Activated T-cell treated with anti-CD3 and anti-CD28 coated beads for 4 hours (primary cell): ENCODE measurements at places on chromosomes 7 and 10.

- DNase-seq: no peak
Observed at GRCh38 chr7:26691406-26691805, 173.0 kb downstream of the SKAP2 start.

DNA sequence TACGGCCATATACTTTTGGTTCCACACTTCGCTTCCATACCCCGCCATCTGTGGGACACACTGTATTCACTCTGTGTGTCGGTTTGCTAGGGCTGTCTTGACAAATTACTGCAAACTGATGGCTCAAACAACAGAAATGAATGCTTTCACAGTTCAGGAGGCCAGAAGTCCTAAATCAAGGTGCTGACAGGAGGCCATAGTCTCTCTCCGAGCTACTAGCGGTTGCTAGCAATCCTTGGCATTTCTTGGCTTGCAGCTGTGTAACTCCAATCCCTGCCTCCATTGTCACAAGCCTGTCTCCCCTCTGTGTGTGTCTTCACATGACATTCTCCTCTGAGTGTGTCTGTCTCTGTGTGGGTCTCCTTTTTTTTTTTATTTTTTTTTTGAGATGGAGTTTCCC is 28.9 kb upstream of the BMPR1A start:
- DNase-seq: no peak

- DNase-seq: no peak
Observed at GRCh38 chr10:131820626-131821025, 80.2 kb upstream of the PPP2R2D start.

DNA sequence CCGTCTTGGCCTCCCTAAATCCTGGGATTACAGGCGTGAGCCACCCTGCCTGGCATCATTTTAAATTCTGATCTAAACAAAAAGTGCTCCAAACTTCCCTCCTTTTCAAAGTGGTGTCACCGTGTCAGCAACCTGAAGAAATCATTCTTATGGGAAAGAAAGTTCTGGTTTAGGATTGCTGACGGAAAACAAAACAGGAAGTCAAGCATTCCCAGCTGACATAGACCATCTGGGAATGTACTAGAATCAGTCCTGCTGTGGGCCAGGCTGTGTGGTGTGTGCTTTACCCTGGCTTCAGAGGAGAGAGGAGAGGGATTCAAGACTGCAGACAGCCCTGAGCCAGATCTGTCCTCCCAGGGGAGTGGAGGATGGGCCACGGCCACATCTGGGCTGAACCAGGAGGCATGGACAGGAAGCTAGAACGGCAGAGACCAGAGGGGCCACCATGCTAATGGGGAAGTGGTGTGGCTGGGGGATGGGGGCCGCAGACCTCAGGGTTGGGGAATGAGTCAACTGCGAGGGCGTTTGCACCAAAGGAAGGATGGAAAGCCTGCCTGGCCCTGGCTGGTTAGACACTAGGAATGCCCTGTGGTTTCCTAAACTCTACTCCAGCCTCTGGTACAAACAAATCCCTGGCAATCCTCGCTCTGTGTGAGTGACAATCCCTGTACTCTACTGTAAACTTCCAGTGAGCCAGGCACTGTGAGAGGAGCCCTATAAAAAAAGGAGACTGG is 16.7 kb upstream of the CLIP2 start:
- no peak for DNase-seq

DNA sequence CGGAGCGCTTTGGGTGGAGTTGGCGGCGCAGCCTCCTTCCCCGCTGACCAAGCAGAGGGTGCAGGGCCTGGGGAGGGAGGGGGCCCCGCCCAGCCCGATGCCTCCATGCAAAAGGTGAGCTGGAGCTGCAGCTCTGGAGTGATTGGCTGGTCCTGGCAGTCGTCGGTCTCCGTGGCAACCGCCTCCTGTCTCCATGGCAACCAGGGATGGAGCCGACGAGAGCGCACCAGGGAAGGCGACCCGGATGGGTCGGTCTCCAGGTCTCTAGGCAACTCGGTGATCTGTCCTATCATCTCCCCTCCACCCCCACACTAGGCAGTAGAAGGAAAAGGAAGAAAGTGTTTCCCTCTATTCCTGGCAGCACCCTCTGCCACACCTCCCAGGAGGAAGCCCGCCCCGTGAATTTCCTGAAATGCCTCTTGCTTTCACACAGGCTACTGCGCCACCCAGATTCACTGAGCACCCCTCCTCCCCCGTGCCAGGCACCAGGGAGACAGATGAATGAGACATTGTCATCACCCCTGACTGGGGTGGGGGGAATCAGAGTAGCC is 647 bp upstream of the NACAD start:
- peak; percentile 30 for DNase-seq

DNA sequence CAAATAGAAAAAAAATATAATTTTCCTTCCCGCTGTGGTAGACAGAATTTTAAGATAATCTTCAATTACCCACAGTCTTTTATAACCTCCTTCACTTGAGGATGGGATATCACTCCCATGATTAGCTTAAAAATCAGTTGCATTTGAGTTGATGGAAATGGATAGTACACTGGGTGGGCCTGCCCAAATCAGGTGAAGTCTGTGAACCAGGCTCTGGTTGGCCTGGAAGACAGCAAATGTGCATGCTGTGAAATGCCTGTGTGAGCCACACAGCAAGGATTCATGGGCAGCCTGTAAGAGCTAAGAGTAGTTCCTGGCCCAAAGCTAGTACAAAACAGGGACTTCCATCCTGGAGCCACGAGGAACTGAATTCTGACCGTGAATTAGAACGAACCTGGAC is 548.0 kb downstream of the CALN1 start:
- DNase-seq: no peak

DNA sequence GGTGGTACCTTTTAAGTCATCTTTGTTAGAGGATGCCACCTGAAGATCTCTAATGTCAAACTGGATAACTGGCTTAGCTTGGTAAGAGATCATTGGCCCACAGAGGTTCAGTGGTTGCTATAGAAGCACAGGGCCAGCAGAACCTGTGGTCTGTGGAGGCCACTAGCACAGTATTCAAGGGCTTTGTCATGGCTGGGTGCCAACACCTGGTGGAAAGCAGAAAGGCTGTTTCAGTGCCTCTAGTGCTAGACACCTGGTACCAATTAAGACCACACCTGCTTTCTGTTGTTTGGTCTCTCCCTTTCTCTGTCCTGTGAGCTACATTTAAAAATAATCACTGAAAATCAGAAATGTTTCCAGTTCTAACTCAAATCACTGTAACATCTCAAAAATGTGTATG is 10.0 kb upstream of the PCGF5 start:
- no peak for DNase-seq

GRCh38 chr10:88138319-88138848 is 275.0 kb downstream of the PTEN start:
- no peak for DNase-seq

GRCh38 chr10:131816941-131817700 is 83.7 kb upstream of the PPP2R2D start:
- no peak for DNase-seq

GRCh38 chr7:1538544-1539180 is 8.2 kb downstream of the MAFK start:
- DNase-seq: no peak

DNA sequence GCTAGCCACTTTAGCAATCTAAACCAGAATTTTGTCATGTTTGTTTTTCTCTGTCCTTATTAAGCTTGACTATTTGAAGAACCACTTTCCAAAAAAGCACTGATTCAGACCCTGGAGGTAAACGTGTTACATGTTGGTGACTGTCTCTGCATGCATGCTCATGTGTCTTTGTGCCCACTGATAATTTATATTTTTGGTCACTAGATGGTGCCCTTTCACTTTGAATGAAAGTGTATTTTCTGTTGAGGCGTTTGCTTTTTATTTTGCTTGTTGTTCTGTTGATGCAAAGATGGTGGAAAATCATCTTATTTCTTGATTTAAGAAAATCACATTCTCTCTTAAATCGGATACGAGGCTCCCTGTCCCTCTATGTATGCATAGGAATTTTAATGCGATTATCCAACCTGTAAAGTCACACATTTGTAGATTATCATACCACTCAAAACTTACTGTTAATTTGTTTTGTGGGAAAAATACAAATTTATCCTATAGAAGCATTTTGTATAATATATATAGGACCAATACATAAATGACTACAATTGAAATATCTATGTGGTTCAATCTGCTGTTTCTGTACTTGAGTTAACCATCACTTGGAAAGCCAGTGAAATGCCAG is 269.3 kb downstream of the BICC1 start:
- DNase-seq: no peak

DNA sequence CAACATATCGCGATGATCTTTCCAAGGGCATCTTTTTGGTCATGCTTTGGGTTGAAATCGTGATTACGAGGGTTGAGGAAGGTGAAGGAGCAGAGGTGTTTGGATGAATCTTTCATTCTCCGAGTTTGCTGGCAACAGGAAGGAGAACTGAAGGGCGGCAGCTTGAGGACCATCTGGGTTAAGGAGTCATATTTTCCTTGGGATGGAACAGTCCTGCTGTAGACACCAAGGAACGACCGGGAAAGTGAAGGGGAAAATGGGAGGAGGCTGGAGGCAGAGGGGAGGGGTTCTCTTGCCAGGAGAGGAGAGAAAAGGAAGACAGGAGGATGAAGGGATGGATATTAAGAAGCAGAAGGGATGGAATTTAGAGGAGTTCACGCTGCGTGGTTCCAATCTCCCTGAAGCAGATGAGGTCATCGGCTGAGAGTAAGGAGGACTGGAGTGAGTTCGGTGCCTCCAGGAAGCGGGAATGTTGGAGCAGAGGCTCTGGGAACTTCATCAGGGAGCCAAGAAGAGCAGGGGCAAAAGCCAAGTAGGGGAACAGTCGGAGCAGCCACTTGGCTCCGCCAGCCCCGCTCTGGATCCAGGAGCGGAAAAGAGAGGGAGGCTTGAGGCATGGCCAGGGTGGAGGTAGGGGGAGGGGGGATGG is 116.6 kb upstream of the GALNT17 start:
- no peak for DNase-seq

DNA sequence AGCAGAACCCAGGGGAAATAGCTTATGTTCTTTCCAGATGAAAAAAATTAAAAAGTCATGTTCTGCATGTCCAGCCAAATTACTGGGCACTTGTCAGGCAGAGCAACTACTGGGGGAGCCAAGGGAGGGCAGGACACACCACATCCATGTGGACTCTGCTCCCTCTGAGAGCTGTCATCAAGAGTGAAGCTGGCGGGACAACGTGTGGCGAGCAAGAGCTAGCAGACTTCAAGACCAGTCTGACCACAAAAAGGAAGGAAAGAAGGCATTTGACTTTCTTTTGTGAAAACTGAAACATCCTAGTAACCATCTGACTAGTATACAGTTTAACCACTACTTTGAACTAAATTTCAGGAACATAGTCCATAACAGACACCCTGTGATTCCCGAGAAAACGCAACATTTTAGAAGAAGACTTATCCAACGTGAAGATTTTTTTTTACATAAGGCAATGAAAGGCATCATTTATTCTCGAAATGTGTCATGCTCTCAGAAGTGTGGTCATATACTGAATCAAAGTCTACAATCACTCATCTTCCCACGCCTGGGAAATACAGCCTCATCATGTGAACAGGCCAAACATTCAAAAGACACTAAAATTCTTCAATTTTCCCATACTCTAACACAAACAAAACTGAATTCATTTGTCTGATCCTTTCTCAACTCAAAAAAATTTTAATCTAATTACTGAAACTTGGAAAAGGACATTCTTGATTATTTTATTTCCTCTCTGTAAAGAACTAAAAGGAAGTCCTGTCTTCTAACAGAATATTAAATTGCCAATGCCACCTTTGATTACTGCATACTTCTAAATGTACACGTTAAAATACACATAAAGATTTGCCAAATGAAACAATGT is 15.5 kb downstream of the CYTH3 start:
- peak; percentile 13 for DNase-seq

GRCh38 chr10:84097787-84098353 is 41.4 kb upstream of the GHITM start:
- DNase-seq: no peak

DNA sequence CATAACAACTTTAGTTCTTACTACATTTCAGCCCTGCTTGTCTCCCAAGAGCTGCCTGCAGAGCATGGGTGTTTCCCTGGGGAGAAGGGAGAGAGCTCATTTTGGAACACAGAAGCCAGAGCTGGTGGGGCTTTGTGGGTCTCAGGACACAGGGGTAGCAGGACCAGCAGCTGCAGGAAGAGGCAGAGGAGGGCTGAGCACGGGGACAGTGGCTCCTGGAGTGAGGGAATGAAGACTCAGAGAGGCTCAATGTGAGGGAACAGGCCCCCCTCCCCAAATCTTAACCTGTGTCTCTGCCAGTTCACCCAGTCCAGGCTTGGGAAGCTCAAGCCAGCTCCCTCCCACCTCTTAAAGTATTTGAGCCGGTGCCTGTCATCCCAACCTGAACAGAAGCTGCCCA is 50.0 kb downstream of the CHST3 start:
- DNase-seq: no peak

DNA sequence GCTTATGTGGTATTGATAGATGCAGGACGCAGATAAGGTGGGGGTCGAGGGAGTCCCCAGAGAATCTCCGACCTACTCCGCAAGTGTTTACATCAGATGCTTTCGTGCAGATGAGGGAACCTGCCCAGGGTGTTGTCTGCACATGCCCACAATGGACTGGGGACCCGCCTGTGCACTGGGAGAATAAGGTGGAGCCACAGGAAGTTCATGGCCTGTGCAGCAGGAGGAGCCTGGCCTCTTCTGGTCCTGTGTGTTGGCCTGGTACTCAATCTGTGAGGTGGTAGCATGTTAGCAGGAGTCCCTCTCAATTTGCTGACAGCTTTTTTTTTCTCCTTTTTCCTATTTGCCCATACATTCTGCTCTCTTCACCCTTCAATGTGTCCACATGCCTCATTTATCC is 54.1 kb upstream of the AKR1C1 start:
- no peak for DNase-seq

- DNase-seq: no peak
Observed at GRCh38 chr10:132837905-132838304, 52.0 kb upstream of the NKX6-2 start.

DNA sequence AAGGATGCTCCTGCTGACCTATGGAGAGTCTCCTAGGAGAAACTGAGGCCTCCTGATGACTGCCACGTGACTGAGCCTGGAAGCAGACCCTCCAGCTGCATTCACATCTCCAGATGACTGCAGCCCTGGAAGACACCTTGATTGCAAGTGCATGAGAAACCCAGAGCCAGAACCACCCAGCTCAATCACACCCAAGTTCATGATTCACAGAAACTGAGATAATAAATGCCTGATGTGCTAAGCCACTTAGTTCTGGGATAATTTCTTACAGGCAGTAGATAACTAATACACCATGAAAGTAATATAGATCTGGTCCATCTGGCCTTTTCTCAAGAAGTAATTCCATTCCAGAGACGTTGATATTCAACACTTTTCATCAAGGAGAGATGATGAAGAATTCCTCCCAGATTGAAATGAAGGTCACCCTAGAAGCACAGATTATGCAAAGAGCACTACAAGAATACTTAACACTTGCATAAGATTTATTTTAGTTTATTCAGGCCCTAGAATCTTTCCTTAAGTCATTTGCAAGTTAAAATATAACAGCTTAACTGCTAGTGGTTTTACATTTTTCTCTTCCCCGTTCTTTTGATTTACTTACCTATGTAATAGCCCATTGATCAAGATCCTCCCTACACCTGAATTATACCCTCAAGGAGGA is 208.2 kb upstream of the INHBA start:
- no peak for DNase-seq
